ENCODE measurements at places on chromosomes 2 and 18.

- no peak overlapping the region for H3K27ac ChIP-seq
- no peak for DNase-seq
- peaks cover 32% of the 10 kb centered on the region for H3K36me3 ChIP-seq
- H3K27me3 ChIP-seq = no peaks in the 10 kb centered on the region
- peaks cover 9% of the 10 kb centered on the region for H3K4me1 ChIP-seq
Measured at GRCh38 chr2:240605867-240606743, 19.2 kb upstream of the GPR35 start.

DNA sequence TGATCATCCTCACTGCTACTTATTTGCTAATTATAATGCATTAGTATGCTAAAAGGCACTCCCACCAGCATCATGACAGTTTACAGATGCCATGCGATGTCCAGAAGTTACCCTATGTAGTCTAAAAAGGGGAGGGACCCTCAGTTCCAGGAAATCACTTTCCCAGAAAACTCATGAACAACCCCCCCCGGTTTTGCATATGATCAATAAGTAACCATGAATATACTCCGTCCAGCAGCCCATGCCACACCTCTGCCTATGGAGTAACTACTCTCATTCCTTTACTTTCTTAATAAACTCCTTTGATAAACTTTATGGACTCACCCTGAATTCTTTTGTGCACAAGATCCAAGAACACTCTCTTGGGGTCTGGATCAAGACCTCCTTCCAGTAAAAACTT, 86.8 kb downstream of the MALT1 start:
- H3K27ac ChIP-seq = no peak overlapping the region
- peaks cover 11% of the 10 kb centered on the region for H3K4me1 ChIP-seq
- no peaks in the 10 kb centered on the region for H3K27me3 ChIP-seq
- H3K4me3 ChIP-seq = no peak overlapping the region
- no peak for DNase-seq
- no peaks in the 10 kb centered on the region for H3K36me3 ChIP-seq

DNA sequence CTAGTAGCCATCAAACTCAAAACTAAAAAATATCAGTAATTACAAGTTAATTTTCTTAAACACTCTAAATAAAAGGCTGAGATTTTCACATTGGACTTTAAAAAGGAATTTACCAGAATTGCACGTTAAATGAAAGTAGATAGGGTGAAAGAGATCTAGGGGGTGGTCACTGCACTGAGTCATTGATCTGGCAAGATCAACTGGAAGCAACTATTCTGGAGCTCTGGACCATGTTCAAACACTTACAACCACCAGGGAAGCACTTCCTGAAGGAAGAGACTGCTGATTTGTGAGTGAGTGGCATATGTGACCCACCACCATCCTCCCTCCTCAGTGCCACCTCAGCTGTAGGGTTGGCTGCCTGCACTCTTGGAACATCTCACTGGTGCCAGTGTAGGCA, 111.8 kb downstream of the UGGT1 start:
- no peaks in the 10 kb centered on the region for H3K36me3 ChIP-seq
- DNase-seq = no peak
- no peaks in the 10 kb centered on the region for H3K4me1 ChIP-seq
- H3K4me3 ChIP-seq = no peak overlapping the region
- no peaks in the 10 kb centered on the region for H3K27me3 ChIP-seq

DNA sequence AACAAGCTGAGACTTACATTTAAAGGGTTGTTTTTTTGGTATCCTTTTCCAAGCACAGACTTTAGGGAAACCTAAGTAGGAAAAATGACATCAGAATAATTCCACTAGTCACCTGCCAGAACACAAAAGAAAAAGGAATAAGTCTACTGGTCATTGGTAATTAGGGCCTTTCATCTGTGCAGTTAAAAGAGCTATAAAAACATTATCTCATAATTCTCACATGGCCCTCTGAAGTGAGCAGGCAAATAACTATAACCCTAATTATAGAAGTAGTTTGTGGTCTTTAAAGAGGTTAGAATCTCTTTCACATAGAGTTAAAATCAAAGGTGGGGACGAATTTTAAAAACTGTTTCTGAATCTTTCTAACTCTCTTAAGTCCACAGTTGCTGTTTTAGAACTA, 111.1 kb upstream of the B3GNT2 start:
- no peak overlapping the region for H3K4me3 ChIP-seq
- no peaks in the 10 kb centered on the region for H3K27me3 ChIP-seq

DNA sequence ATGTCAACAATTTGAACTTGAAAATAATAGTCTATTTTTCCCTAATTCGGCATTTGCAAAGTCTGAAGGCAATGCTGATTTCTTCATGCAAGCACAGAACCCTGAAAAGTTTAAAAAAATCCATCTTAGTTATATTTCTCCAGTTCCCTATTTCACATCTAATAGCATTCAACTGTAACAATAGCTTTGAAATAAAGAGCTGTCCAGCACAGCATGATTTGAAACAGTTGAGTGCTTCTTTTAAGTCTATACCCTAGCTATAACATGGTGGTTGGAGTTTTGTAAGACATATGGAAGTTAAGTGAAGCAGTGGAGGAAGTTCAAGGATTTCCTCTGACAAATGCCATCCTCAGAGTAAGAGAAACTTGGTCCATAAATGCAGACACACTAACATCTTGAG, 691.9 kb downstream of the ERBB4 start:
- H3K36me3 ChIP-seq = no peaks in the 10 kb centered on the region
- H3K27me3 ChIP-seq = no peaks in the 10 kb centered on the region
- no peaks in the 10 kb centered on the region for H3K4me1 ChIP-seq
- peak; percentile 29 for DNase-seq
- H3K27ac ChIP-seq = no peak overlapping the region

GRCh38 chr2:100660851-100661584, 98.2 kb downstream of the PDCL3 start:
- no peaks in the 10 kb centered on the region for H3K36me3 ChIP-seq
- H3K4me1 ChIP-seq = no peaks in the 10 kb centered on the region
- H3K27ac ChIP-seq = no peak overlapping the region
- DNase-seq = no peak
- no peaks in the 10 kb centered on the region for H3K27me3 ChIP-seq
- H3K4me3 ChIP-seq = no peak overlapping the region

DNA sequence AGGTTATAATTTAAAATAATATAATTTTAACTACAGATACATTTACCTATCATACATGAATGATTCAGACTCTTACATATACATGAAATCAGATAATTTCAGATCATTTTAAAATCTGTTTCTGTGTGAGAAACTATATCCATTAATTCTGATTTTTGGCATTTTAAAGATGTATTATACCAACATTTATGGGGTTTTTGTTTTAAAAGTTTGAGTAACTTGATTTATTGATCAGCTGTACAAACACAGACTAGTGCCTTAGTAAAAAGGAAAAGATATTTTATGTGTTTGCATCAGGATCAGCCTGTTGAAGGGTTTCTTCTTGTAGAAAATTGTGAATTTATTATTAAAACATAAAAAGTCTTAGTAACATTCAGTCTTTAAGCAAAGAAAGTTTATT, 59.9 kb downstream of the KIAA1328 start:
- H3K27me3 ChIP-seq = no peaks in the 10 kb centered on the region
- H3K4me1 ChIP-seq = no peaks in the 10 kb centered on the region
- H3K27ac ChIP-seq = no peak overlapping the region
- no peak for DNase-seq

DNA sequence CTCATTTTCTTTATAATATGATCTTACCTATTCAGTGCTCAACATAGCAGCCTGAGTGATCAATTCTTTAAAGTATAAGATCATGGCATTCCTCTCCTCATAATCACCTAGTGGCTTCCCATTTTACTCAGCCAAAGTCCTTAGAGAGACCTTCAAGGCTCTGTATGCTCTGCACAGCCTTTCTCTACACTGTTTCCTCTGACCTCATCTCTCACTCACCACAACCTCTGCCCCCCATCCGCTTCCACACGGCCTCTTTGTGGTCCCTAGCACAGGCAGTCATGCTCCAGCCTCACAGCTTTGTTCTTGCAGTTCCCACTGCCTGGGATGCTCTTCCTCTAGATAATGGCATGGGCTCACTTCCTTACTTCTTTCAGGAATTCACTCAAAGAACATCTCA, 109.2 kb downstream of the HIBCH start:
- no peak overlapping the region for H3K4me3 ChIP-seq
- no peak overlapping the region for H3K27ac ChIP-seq
- H3K36me3 ChIP-seq = no peaks in the 10 kb centered on the region
- no peaks in the 10 kb centered on the region for H3K27me3 ChIP-seq
- DNase-seq = no peak

GRCh38 chr2:145235312-145235711, 715.4 kb upstream of the ZEB2 start:
- no peak overlapping the region for H3K4me3 ChIP-seq
- no peaks in the 10 kb centered on the region for H3K36me3 ChIP-seq
- DNase-seq = no peak
- no peaks in the 10 kb centered on the region for H3K4me1 ChIP-seq
- no peak overlapping the region for H3K27ac ChIP-seq
- no peaks in the 10 kb centered on the region for H3K27me3 ChIP-seq

DNA sequence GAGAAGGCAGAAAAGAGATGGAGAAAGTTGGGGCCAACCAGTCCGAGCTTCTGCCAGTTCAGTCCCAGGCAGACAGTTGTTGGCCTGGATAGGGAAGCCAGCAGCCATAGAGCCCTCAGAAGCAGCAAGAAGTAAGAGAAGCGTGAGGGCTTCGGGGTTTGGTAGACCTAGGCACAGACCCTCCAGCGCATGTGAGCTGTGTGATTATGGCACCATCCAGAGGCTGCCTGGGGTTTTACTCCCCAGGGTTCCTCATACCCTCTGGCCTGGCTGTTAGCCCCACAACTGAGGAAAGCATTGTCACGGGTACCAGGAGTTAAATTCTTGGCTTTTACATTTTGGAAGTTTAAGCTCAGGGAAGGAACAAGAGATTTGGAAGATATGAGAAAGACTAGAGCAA, 93.7 kb upstream of the RAB6C start:
- no peak overlapping the region for H3K27ac ChIP-seq
- H3K36me3 ChIP-seq = no peaks in the 10 kb centered on the region
- H3K4me1 ChIP-seq = peaks cover 2% of the 10 kb centered on the region
- no peaks in the 10 kb centered on the region for H3K27me3 ChIP-seq
- no peak for DNase-seq

DNA sequence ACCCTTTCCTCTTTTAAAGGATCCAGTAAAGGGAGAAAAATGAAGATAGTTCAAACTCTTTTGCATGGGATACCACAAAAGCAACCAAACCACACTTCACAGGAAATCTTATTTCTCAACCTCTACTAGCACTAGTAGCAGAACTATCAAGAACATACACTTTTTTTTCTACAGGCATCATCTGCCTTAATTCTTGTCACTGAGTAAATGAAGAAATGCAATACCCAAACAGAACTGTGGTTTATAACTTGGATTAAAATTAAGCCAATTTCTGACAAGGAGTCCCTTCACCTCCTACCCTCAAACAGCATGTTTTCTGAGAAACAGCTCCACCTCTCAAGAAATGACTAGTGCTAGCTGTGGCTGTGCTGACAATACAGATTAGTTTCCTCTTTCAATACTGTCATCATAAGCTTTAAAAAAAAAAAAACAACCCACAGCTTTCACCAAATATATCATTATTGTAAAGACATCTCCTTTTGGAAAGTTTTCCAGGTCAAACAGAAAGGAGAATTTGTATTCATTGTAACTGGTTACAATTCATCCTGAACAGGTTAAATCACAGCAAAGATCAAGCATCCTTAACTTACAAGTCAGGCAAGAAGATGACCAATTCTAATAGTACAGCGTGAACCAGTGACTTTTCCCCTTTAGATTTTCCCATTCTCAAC, 44.4 kb downstream of the PTPN2 start:
- H3K27me3 ChIP-seq = no peaks in the 10 kb centered on the region
- H3K27ac ChIP-seq = no peak overlapping the region
- peaks cover 3% of the 10 kb centered on the region for H3K36me3 ChIP-seq

- no peak overlapping the region for H3K4me3 ChIP-seq
- no peak for DNase-seq
- no peaks in the 10 kb centered on the region for H3K36me3 ChIP-seq
- H3K27me3 ChIP-seq = no peaks in the 10 kb centered on the region
Measured at GRCh38 chr18:40109252-40110049, 1845.6 kb upstream of the PIK3C3 start.

- no peak overlapping the region for H3K4me3 ChIP-seq
- H3K27ac ChIP-seq = no peak overlapping the region
- H3K4me1 ChIP-seq = no peaks in the 10 kb centered on the region
- no peaks in the 10 kb centered on the region for H3K27me3 ChIP-seq
- no peak for DNase-seq
Measured at GRCh38 chr2:164896634-164897355, 55.2 kb upstream of the COBLL1 start.

DNA sequence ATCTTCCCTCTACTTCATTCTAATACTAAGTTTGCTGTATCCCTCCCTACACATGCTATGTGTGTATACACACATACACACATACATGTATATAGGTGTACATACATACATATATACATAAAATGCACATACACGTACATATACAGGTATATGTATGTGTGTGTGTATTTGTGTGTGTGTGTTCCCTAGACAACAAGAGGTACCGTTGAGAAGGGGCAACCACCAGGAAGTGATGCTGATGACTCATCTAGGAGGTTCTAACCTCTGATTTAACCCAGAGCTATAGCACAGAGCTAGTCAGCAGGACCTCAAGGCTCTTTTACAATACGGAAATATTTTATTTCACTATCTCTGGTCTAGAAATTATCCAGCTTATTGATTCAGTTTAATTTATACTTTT, 139.2 kb downstream of the LAMA3 start:
- no peaks in the 10 kb centered on the region for H3K4me1 ChIP-seq
- H3K27ac ChIP-seq = no peak overlapping the region
- H3K36me3 ChIP-seq = no peaks in the 10 kb centered on the region
- no peaks in the 10 kb centered on the region for H3K27me3 ChIP-seq
- no peak overlapping the region for H3K4me3 ChIP-seq

DNA sequence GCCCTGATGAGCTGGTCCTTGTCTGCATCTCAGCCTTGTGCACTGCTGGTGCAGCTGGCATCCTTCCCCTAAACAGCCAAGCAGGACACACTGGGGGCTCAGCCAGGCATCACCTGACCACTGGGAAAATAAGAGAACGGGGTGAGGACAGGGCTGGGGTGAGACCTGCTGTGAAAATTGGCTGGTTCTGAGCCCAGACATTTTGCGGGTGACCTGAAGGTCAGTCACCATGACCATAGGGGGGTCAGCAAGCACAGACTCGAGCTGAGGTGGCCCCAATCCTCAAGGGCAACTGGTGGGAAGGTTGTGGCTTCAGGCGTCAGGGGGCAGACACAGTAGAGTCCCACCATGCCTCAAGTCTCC, 144.9 kb upstream of the TWIST2 start:
- no peak for DNase-seq
- no peaks in the 10 kb centered on the region for H3K27me3 ChIP-seq
- peak overlapping the region; percentile 25 for H3K27ac ChIP-seq

DNA sequence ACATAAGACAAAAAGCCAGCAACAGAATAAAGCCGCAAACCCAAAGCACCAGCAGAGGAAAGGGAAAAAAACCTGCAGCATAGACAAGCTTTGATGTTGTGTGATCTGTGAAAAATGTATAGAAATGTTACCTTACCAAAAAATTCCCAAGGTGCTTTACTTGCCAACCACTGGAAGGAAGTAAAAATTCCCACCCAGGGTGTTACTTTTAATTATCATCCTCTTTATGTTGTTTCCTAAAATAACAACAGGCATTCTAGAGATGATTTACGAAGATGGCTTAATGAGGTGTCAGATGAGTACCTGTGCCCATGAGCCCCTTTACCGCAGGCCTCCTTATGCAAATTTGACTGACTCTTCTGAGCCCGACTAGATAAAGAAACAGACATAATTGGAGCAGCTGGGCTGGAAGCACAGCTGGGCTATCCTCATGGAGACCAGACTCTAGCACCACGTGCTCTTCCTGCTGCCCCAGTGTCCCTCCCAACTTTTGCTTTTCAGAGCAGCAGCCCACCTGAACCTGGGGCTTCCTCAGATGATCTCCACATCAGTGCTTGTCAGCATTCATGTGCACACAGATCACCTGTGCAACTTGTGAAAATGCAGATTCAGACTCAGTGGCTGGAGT, 41.5 kb downstream of the SRSF7 start:
- peak; percentile 48 for DNase-seq
- H3K4me3 ChIP-seq = no peak overlapping the region
- H3K27me3 ChIP-seq = no peaks in the 10 kb centered on the region

All from spinal cord (tissue), 10 donors.